HuH-7.5 (cell line): ENCODE measurements at places on chromosomes 5 and 9.

- peak; percentile 84 for DNase-seq
These were observed 168.8 kb upstream of the RAI14 start for GRCh38 chr5:34487159-34487879.

- DNase-seq = no peak
These were observed 30.0 kb upstream of the JMY start for GRCh38 chr5:79205965-79206364.

DNA sequence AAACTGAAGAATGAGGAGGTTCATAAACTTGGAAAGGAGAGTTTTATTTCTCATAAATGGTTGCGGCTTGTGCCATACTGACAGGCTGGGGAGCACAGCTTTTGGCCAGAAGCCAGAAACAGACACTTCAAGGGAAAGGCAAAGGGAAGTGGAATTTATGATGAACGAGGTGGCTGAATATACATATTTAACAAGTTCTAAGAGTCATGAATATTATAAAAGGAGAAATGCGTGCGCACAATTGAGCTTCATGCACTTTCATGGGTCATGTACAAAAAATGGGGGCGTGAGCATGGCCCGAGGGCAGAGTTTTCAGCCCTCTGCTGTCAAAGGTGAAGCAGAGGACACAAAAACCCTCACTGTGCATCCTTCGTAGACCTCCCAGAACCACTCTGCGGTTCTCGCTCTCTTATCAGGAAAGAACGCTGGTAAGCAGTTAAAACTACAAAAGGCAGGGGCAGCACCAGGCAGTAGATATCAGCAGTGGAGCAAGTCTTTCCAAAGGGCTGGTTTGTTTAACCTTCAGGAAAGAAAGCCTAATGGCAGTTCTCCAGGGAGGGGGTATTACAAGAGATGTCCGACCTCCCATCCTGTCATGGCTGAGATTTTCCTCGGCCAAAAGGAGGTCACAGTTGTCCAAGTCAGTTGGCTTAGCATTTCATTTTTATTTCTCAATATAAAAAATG lies 29.0 kb downstream of the AUH start:
- no peak for DNase-seq

DNA sequence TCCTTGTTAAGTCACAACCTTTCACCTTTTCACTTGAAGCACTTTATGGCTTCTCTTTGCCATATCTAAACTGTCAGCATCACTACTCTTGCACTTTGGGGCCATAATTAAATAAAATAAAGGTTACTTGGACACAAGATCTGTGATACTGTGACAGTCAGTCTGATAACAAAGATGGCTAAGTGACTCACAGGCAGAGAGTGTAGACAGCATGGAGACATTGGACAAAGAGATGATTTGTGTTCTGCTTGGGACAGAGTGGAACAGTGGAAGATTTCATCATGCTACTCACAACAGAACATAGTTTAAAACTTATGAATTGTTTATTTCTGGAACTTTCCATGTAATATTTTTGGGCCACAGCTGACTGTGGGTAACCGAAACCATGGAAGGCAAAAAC lies 81.7 kb upstream of the SMC5 start:
- DNase-seq = no peak

DNA sequence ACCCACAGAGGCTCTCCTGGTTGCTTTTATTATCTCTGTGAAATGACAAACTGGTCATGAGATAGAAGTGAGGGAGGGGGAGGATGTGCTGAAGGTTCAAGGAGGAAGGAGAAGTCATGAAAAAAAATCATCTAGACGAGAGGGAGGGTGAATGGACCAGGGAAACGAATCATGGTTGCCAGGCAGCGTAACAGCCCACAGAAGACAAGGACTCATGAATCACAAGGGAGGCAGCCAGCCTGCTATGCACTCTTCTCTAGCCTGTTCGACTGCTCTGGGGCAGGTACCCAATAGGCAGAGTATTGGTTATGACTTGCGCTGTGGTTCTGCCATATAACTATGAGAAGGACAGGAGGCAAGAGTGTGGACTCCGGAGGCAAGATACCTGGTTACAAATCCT lies 475.2 kb downstream of the CDK5RAP2 start:
- DNase-seq = no peak

GRCh38 chr9:129624947-129625346 lies 1.0 kb upstream of the NTMT1 start:
- DNase-seq = peak; percentile 69

GRCh38 chr5:81783401-81783800 lies 32.5 kb upstream of the SSBP2 start:
- no peak for DNase-seq
